ENCODE measurements at places on chromosomes 6 and 20.

- DNase-seq = no peak
These were observed 23.3 kb downstream of the KCNK15 start for GRCh38 chr20:44768854-44769480.

DNA sequence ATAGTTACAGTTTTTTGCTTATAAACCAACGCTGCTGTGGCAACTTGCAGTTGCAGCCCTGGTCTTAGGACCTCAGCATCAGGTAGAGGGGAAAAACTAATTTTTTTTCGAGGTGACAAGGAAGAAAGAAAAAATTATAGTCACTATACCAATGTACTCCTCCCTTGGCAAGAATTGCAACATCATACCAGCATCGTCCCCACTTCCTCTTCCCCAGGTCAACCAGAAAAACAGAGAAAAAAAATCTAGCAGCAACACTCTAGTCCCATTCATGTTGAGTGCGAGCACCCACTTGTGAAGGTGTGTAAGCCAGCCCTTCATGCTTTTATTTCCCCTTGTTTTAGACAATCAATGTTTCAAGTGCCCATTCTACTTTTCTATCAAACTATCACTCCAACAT is 13.1 kb upstream of the DCBLD1 start:
- DNase-seq = no peak

DNA sequence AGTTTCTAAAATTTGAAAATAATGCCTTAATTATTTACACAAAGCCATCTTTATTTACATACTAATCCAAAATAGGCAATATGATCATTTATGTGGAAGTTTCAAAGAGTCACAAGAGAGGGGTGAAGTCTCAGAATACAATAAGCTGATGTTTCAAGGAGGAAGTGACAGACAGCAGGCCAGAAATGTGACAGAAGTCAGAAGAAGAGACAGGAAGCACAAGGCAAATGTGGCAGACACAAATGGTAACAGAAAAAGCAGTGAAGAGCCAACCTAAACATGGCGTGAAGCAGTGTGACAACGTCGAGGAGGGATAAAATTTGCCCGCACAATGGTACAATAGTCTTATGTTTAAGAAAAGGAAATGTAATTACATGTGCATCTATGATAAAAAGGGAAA is 59.8 kb downstream of the SHPRH start:
- DNase-seq = no peak

- DNase-seq = no peak
These were observed 63.1 kb downstream of the TFAP2A start for GRCh38 chr6:10351791-10352190.

DNA sequence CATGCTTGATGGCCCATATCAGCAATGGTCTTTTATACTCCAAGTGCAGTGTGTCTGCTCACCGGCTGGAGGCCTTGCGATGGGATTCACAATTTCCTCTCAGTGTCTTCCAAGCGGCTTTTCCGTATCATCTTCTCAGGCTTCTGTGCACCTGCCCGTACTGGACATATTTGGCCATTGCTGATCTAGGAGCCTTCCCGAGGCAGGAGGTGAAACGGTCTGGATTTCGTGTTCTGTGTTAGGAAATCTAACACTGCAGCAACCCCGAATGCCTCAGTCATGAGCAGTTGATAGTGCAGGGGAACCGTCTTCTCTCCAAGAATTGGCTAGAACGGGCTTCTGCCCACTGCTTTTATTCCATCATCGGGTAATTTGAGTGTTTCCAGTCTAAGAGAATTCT is 60.5 kb downstream of the PPP1R14C start:
- no peak for DNase-seq
